ENCODE measurements at places on chromosomes 13 and 19.

DNA sequence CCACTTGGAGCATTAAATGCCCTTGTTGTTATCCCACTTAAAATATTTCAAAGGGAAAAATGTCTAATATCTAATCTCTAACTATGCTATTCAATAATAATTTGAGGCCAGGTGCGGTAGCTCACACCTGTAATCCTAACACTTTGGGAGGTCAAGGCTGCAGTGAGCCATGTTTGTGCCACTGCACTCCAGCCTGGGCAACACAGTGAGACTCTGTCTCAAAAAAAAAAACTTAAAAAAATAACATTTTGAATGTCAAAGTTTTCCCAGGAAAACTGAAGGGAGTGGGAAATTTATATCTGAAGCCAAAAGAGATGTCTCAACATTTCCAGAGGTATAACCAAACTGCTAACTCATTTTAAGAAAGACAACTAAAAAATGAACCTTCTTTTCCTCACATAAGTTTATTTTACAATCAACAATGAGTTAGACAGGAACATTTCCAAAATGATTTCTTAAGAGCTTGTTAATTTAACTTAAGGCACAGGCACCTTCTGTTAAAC is 47.9 kb downstream of the CAB39L start:
- no peak for DNase-seq

DNA sequence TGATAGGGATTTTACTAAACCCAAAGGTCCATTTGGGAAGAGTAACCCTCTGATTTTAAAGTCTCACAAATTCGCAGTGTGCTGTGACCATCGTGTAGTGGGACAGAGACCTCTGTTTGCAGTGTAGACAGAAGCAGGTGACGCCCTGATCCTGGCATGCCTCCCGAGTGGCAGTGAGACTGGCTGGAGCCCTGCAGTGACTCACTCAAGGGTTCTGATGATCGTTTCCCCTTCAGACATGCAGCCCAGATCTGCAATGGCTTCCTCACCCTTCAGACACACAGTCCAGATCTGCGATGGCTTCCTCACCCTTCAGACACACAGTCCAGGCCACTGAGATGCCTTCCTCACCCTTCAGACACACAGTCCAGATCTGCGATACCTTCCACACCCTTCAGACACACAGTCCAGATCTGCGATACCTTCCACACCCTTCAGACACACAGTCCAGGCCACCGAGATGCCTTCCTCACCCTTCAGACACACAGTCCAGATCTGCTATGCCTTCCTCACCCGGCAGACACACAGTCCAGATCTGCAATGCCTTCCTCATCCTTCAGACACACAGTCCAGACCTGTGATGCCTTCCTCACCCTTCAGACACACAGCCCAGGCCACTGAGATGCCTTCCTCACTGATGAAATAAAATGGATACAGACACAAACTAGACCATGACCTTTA is 125.2 kb downstream of the ATP11A start:
- DNase-seq = no peak

GRCh38 chr19:48210005-48210404 is 39.5 kb downstream of the ZSWIM9 start:
- DNase-seq = no peak

DNA sequence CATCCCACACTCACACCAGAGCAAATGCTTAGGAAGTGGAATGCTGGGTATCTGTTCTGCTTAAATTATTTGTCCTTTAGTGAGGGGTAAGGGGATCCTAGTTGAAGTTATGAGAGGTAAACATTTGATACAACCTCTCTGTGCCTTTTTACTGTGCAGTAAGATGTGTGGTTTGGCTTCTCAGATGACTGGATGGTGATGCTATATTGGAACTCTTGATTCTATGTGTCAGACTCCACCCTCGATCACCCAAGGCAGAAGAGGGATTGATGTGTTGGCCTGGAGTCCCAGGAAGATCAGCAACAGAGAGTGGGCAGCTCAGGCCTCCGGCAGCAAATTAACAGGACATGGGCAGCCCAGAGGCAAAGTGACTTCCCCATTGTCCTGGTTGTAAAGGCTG is 66.7 kb downstream of the SIPA1L3 start:
- no peak for DNase-seq

DNA sequence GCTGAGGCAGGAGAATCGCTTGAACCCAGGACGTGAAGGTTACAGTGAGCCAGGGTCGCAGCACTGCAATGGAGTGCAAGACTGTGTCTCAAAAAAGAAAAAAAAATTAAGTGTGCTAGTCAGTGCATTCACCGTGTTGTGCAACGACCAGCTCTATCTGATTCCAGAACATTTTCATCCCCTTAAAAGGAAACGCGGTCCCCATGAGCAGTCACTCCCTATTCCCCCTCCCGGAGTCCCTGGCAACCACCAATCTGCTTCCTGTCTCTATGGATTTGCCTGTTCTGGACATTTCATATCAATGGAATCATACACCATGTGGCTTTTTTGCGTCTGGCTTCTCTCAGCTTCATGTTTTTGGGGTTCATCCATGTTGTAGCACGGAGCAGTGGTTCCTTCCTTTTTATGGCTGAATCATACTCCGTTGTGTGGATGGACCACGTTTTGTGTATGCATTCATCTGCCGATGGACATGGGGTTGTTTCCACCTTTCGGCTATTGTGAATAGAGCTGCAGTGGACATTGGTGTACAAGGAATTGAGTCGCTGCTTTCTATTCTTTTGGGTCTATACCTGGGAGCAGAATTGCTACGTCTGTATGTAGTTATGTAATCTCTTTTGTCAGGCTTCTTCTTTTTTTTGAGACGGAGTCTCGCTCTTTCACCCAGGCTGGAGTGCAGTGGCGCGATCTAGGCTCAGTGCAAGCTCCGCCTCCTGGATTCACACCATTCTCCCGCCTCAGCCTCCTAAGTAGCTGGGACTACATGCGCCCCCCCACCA is 19.8 kb downstream of the MYO9B start:
- DNase-seq = no peak

DNA sequence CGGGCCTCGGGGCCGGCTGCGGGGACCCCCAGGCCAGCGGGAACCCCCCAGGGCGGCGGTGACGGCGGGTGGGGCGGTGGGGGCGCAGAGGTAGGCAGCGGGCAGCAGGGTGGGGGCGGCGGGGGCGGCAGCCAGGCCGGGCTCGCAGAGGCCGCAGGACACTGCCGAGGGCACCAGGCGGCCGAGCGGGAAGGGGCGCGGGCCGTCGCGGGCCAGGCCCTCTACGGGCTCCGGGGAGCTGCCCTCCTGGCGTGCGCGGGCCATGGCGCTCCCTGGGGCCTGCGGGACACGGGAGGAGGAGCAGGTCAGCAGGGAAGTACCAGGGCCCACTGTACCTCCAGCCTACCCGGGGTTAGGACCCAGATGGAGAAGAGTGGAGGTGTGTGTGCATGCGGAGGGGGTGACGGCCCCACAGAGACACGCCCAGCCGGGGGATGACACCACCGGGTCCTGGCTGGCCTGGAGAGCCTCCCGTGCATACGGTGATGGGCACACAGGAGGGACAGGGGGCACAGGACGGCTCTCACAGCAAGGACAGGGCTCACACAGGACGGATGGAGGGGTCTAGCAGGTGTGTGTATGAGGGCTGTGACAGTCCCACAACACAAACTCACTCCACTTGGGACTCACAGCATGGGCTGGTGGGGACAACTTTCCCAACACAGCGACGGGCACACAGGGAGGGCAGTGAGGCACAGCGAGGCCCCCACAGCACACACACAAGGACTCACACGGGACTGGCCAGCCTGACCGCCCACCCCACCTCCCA is 2.6 kb downstream of the BBC3 start:
- no peak for DNase-seq

DNA sequence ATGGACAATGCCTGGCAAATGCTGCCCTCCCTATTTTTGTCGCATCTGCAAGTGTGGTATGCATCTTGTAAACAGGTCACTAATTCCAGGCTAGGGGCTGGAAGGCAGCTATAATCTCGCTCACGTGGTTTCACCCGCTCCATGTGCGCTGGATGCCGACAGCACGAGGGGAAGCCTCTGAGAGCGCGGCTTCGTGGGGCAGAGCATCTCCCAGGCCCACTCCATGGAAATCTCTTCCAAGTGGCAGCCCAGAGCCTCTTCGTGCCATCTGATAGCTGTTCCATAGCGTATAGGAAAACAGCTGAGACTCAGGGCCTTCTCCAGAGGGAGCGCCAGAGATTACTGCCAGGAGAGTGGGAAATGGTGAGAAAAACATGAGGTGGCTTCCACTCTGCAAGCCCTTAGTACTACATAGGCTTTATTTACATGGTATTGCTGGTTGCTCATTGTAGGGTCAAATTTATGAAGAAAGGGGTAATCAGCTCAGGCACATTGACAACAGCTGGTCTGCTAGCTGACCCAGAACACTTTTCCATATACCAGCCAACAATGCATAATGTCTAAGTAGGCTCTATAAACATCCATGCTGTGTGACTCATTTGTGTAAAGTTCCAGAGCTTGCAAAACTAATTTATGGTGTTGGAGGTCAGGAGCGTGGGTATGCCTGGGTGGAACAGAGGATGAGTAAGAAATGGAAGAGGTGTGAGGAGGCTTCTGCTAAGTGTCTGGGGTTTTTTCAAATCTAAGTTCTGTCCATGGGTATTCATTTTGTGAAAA is 165.2 kb downstream of the SHISA2 start:
- no peak for DNase-seq

DNA sequence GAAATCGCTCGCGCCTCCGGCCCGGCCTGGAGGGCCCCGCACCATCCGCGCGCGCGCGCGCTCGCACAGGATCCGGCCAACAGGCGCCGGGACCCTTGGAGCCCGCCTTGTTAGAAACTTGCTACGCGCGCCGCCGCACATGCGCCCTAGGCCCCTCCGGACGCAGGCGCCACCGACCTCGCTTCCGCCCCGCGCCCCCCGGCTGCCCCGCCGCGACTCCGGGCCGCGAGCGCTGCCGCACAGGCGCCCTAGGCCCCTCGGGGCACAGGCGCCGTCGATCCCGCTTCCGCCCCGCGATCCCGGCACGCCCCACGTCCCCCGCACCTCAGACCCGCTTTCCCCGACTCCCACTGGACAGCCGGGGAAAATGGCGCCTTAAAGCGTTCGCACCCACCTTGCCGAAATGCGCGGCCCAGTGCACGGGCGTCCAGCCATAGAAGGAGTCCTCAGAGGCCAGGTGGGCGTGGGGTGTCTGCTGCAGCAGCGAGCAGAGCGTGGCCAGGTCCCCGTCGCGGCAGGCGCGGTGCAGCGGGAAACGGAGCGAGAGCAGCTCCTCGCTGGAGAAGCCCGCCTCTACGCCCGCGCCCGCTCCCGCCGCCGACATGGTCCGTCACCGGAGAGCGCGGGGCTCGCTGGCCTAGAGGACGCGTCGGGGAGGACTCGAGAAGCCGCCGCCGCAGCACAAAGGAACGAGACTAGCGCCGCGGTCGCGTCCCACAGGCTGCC is 375 bp downstream of the ANKRD10 start:
- peak; percentile 53 for DNase-seq

- DNase-seq = peak; percentile 70
These were observed 177.5 kb downstream of the DCLK1 start for GRCh38 chr13:35953537-35954206.

DNA sequence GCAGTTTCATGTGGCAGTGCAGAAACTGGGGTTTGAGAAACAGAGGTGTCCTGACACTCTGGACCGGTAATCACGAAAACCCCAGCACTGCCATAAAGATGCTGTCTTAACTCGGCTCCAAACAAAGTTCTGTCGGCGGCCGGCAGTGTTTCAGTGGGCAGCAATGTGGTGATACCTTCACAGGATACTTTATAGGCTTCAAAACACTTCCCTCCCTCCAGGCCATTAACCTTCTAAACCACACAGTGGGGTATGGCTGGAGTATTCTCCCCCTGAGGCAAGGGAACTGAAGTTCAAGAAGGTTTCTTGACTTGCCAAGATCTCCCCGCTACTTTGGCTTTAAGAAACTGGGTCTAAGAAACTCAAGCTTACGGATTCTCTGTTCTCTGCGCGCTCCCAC is 1.1 kb downstream of the RUBCNL start:
- no peak for DNase-seq

- DNase-seq = no peak
These were observed 5.8 kb upstream of the ERCC2 start for GRCh38 chr19:45376045-45376724.

- DNase-seq = no peak
These were observed 10.0 kb upstream of the CEACAM21 start for GRCh38 chr19:41566001-41566400.

DNA sequence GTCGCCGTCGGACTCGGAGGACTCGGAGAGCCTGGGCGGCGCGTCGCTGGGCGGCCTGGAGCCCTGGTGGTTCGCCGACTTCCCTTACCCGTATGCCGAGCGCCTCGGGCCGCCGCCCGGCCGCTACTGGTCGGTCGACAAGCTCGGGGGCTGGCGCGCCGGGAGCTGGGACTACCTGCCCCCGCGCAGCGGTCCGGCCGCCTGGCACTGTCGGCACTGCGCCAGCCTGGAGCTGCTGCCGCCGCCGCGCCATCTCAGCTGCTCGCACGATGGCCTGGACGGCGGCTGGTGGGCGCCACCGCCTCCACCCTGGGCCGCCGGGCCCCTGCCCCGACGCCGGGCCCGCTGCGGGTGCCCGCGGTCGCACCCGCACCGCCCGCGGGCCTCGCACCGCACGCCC is 2.5 kb upstream of the GRWD1 start:
- DNase-seq = no peak

GRCh38 chr13:20945952-20946383 is 43.4 kb upstream of the XPO4 start:
- DNase-seq = no peak

Measured in left renal cortex interstitium (tissue), 4 donors.